H9 (cell line): ENCODE measurements at places on chromosomes 6 and 20.

DNA sequence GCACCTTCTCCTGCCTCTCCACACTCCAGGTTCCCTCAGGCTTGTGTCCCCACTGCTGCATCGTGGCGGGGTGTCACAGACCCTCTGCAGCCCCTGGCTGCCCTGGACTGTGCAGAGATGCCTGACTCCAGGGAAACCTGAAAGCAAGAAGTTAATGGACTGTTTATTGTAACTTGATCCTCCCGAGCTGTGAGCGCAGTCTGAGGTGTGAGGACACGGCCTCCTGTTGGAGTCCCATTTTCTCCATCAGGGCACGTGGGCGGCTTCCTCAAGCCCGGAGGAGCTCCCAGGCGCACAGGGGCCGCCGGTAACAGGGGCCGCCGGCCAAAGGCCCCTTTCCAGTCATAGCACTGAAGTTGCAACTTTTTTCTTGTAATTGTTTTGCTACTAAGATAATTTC, 16.9 kb downstream of the RBM38 start:
- peaks cover 12% of the 10 kb centered on the region for H3K36me3 ChIP-seq
- no peaks in the 10 kb centered on the region for H3K27me3 ChIP-seq
- no peak overlapping the region for H3K4me3 ChIP-seq
- DNase-seq, result no peak
- H3K4me1 ChIP-seq, result no peaks in the 10 kb centered on the region

DNA sequence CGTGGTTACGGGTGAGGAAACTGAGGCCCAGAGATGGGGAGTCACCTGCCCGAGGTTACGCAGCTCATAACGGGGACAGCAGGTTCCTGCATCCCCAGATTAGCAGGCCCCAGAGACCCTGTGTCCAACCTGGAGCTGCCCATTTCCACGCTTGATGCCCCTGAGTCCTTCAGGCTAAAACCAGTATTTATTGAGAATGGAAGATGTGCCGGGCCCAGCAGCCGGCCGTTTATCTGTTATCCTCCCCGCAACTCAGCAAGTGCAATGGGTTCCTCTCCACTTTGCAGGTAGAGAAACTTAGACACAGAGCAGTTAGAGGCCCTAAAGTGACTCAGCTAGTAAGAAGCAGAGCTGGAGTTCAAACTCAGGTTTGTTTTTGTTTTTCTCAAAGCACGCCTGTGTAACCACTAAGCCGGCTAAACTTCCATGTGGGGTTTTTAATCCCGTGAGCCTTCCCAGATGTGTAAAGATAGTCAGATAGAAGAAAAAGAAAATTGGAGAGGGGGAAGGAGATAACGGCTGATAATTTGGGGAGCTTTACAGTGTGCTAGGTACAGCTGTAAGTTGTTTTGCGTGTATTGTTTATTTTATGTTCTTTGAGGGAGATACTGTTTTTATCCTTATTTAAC, 775 bp downstream of the PFDN4 start:
- H3K27ac ChIP-seq, result no peak overlapping the region
- H3K27me3 ChIP-seq, result no peaks in the 10 kb centered on the region
- H3K36me3 ChIP-seq, result peaks cover 19% of the 10 kb centered on the region; the same call in 2 of the 3 replicates
- DNase-seq, result no peak

DNA sequence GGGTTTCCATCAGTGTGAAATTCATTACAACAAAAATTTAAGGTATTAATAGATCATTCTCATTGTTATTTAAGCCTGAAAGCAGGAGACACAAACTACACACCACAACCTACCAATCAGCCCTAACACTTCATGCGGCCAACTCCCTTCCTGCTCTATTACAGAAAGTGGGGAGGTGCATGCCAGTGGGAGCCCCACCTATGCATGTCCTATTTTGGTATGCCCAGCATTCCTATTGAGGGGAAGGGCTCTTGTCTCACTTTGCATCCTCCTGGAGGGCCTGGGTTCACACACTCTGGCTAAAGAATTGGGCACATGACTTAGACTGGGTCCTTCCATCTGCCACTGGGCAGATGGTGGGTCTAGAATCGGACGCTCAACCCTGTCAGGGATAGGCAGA, 450.0 kb downstream of the PTPRT start:
- H3K4me3 ChIP-seq, result no peak overlapping the region
- no peak overlapping the region for H3K27ac ChIP-seq
- H3K4me1 ChIP-seq, result no peaks in the 10 kb centered on the region
- H3K27me3 ChIP-seq, result no peaks in the 10 kb centered on the region
- no peaks in the 10 kb centered on the region for H3K36me3 ChIP-seq
- DNase-seq, result no peak

DNA sequence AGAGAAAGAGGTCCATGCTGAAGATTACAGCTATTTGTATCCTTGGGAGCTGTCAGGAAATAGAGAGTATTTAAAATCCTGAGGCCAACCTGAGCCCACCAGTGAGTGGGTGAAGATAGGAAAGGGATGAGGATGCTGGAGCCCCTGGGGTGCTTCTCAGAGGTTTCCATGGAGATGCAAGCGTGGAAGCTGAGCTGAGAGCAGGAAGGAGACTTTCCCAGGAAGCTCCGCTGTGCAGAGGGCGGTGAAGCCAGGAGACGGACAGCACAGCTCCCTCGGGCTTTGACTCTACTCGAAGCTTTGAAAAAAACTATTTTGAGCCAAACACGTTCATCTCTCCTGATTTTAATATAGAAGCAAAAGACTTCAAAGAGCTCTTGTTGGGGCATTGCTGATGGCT, 222.1 kb downstream of the SMOC2 start:
- no peaks in the 10 kb centered on the region for H3K27me3 ChIP-seq
- H3K4me1 ChIP-seq, result no peaks in the 10 kb centered on the region; the same call in 1 of the 2 replicates
- DNase-seq, result no peak
- no peak overlapping the region for H3K4me3 ChIP-seq
- no peak overlapping the region for H3K27ac ChIP-seq

DNA sequence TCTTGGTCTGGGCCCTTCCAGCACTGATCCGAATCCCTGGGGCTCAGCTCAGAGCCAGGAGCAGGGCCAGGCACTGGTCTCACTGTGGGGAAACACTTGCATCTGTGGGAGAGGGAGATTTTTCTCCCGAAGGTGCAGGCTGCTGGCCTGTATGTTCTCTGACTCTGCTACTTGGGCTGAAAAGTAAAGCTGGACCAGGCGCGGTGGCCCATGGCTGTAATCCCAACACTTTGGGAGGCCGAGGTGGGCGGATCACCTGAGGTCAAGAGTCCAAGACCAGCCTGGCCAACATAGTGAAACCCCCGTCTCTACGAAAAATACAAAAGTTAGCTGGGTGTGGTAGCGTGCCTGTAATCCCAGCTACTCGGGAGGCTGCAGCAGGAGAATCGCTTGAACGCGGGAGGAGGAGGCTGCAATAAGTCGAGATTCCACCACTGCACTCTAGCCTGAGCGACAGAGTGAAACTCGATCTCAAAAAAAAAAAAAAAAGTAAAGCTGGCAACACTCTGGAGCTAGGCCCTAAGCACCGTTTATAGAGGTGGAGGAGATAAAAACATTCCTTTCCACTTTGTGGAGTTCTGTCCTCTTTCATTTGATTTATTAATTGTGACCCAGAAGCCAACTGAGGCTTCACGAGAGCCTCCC, 41.7 kb downstream of the JPH2 start:
- no peaks in the 10 kb centered on the region for H3K27me3 ChIP-seq
- no peaks in the 10 kb centered on the region for H3K36me3 ChIP-seq
- DNase-seq, result no peak

DNA sequence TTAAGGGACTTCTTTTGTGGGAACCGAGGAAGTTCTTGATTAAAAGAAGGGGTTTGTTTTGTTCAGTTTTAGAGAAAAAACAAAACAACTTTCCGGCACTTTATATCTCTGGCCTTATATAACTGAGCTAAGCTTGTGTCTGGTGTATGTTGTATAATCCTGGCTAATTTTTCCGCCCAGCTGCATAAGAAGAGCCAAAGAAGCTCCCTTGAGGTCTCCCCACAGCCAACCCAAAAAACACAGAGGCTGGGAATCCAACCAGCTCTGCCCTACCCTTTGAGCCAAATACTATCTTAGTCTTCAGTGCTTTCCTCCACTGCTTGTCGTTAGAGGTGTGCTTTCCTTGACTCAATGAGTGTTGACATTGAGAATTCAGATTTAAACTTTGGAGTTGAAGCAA, 45.5 kb upstream of the RNF146 start:
- no peaks in the 10 kb centered on the region for H3K4me1 ChIP-seq
- H3K27me3 ChIP-seq, result no peaks in the 10 kb centered on the region
- no peak overlapping the region for H3K4me3 ChIP-seq
- no peak overlapping the region for H3K27ac ChIP-seq
- no peak for DNase-seq

DNA sequence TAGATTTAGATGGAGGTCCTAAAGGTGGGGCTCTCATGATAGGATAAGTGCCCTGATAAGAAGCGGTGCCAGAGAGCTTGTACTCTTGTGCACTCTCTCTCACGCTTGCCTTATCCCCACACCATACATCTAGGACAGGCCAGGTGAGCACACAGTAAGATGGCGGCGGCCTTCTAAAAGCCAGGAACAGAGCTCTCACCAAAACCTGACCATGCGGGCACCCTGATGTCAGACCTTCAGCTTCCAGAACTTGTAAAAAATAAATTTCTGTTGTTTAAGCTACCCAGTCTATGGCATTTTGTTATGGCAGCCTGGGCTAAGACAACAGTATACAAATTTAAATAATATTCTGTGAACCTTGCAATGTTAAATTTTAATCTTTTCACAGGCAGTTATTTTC, 40.8 kb upstream of the CALHM6 start:
- peaks cover 4% of the 10 kb centered on the region; the same call in 1 of the 2 replicates for H3K4me1 ChIP-seq
- no peaks in the 10 kb centered on the region for H3K27me3 ChIP-seq
- DNase-seq, result no peak
- no peak overlapping the region for H3K4me3 ChIP-seq
- H3K36me3 ChIP-seq, result no peaks in the 10 kb centered on the region
- H3K27ac ChIP-seq, result no peak overlapping the region

DNA sequence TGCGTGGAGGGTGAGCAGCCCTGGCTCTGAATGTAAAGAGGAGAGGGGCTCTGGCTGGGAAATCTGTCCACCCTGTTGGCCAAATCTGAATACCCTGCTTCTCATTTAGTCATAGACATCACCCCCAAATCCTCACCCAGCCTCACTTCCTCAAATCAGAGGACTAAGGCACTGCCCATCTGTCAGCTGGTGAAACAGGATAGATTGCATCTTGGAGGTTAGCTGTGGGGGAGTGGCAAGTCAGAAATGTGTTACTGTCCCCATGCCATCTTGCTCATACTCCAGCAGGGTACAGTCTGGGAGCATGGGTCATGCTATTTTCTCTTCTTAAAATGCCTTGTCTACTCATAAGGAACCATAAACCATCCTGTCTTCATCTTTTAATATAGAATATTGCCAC, 9.5 kb upstream of the DTNBP1 start:
- peaks cover 5% of the 10 kb centered on the region for H3K4me1 ChIP-seq
- H3K36me3 ChIP-seq, result no peaks in the 10 kb centered on the region
- H3K27me3 ChIP-seq, result no peaks in the 10 kb centered on the region
